ENCODE measurements at places on chromosomes 4 and X.

DNA sequence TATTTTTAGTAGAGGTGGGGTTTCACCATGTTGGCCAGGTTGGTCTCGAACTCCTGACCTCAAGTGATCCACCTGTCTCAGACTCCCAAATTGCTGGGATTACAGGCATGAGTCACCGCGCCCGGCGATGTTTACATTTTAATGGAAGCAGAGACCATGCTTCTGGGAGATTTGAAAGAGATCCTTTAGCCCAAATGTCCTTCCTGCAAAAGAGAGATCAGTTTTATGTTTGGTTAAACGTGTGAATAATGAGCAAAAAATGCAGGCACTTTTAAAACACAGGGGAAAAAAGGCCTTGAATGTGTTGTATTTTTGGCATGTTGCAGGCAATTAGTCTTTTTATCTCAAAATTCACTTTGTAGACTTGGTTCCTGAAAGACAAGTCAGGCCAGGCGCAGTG lies 95.8 kb upstream of the ELOVL6 start:
- DNase-seq = no peak

DNA sequence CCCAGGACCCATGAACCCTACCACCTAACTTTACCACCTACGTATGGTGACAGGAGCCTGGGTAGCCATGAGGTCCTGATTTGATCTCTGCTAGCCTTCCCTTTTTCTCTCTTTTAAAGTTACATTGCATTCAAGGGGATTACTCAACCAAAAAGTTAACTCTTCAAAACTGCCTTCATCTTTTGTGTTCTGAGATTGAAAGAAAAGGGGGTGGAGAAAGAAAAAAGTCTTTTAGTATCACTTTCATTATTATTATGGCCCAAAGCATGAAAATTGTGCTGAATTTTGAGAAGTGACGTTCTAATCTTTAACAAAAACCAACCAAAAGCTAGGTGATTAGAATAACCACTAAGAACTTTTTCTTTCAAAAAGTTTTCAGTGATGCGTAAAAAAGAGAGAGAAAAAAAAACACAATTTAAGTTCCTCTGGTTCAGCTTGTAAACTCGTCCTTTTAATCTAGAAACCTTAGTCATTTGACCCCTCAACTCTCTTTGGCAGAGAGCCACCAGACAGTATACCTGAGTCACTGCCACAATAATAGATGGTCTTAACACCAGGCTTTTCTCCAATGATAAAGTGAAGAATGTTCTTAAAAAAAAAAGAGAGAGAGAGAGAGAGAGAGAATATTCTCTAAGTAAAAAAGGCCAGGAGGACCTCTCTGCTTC lies 347.4 kb upstream of the FGF13 start:
- no peak for DNase-seq

- DNase-seq = no peak
These were observed 82.4 kb upstream of the PACRGL start for GRCh38 chr4:20617678-20618396.

DNA sequence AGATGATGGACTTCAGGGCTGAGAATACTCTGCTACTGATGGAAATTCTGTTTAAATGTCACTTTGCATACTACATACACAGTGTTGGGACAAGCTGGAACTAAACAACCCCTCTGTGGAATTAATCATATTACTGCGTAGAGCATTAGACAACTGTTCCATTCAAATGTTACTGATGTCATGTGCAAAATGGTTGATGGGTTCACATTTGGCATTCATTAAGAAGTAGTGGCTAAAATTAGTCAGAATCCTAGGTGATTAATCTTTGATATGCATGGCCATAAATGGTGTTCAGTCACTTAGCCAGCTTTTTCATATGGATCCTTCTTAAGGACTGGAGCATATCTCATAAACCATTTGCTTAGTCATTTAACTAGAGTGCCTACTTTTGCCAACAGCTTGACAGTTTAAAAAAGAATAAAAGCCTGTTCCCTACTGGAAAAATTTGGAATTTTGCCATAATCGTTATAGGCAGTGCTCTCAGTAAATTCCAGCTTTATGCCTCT lies 105.2 kb downstream of the RNF150 start:
- DNase-seq = no peak

DNA sequence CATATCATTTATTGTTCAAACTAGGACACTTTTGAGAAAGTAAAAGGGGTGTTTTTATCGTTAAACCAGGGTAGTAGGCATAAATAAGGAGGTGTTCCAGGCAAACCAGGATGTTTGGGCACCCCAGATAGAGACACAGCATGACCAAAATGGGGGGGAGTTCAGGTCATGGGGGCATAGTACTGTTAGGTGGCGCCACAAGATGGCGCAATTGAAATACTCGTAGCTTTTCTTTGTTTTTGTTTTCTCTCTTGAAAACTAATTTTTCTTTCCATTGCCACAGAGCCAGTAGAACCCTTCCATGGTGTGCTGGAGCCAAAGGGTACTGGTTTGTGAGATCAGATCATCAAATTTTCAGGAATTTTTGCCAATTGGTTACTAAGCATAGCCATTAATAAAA lies 283.4 kb downstream of the BCOR start:
- DNase-seq = no peak

DNA sequence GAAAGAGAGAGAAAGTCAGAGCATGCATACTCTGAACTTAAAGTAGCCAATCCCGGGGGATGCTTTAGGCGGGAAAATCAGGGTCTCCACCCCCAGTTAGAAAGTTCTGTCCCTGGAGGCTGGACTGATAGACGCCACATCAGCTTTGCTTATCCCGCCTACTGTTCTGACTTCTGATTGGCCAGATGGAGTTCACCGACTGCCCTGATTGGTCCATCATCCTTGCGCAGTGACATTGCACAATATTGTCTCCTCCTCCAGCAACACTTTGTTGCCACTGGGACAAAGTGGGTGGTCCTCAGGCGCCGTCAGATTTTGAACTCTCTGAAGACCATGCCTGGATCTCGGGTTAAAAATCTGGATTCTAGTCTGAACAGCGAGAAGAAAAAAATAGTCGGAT lies 50.3 kb downstream of the SSX3 start:
- DNase-seq = no peak

Data from cortex of kidney (tissue), 1 donor.